ENCODE measurements at places on chromosomes 5 and 9. TPM values are rescaled to one million over a fixed set of nuclear protein-coding genes. Genes with fewer than 3 reads are reported as not detected.

SLC27A6 gene
- total RNA-seq, result 28.2 TPM

GRCh38 chr5:171291371-171291770, 17.7 kb upstream of the TLX3 start:
- no peak for DNase-seq

GRCh38 chr5:83076742-83077661, at the start of the genes TMEM167A and XRCC4:
TMEM167A (minus strand) TSS chr5:83077394; CDS start chr5:83077323, 71 bp downstream.
XRCC4 (plus strand) TSS chr5:83077547; CDS start chr5:83104920, 27,373 bp downstream.
- DNase-seq, result peak; percentile 100

ENDOG gene
- total RNA-seq, result 7.2 TPM

- no peak for DNase-seq
Observed at GRCh38 chr5:179123491-179124272, 63.5 kb downstream of the ZNF354C start.

DNA sequence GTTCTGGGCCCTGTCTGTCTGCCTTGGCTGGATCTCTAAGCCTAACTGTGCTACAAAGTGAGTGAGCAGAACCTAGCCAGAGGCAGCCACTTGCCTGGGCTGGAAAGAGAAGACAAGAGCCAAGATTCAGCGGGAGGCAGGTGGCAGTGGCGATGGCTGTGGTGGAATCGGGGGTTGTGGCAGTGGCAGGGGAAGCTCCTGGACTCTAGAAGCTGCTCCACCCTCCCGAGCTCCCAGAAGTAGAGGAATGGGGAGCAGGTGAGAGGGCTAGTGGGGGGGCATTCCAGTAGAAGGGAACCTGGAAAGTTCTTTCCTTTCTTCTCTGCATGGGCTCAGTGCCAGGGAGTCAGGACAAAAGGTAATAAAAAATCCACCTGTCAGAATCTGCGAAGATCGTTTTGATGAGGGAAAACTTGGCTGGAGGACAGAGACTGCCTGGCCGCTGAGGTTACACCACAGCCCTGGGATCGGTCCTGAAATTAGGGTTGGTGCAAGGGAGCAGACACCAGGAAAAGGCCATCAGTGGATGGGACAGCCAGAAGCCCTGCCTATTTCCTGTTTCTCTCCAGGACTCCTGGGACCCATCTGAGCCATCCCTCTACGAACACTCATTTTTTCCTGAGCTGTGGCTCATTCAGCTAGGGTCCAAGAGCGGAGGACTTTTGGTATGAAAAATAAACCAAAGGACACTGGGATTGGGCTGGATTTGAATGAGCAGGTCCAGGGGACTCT, 1.6 kb downstream of the CRAT start:
- DNase-seq, result no peak

ANKRD34B gene
- 4.1 TPM for total RNA-seq

PLPP7 gene
- total RNA-seq, result 9.6 TPM

GRCh38 chr5:150774145-150774544, 4.4 kb upstream of the SMIM3 start:
- no peak for DNase-seq

- no peak for DNase-seq
Observed at GRCh38 chr5:177290816-177291596, 12.5 kb downstream of the RAB24 start.

- DNase-seq, result peak; percentile 92
Observed at GRCh38 chr5:72366324-72366976, 46.3 kb downstream of the PTCD2 start.

- no peak for DNase-seq
Observed at GRCh38 chr5:115736690-115737005, 79.8 kb downstream of the CDO1 start.

SLCO4C1 gene
- total RNA-seq, result 0.96 TPM

- no peak for DNase-seq
Observed at GRCh38 chr5:54176066-54176830, 134.1 kb downstream of the ARL15 start.

DNA sequence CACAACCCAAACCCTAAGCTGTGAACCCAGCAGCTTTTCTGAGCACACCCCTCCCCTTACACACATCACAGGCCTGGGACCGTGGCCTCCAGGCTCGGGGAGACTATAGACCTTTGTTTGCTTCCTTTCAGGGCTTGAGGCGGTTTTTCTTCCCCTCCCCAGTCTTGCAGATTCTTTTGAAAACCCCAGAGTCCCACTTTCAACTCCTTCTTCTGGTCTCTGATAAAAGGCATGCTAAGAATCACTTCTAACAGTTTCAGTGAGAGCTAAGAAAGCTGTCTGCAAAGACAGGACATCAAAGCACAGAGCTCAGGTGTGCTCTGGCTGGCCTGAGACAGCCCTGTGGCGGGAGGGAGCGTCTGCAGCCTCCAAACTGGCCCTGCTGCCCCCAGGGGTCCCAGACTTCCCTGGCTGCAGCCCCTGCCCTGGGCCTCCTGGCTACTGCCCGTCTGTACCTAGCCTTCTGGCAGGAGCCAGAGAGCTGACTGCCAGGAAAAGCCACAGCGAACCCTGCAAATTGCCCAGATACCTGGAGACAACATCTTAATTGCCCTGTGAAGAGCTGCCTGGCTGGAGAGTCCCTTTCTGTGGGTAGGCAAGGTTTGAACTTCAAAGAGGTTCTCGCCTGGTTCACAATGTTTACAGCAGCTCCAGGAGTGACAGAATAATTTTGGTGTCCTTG, 138.9 kb downstream of the GADD45G start:
- DNase-seq, result no peak

GRCh38 chr5:67305913-67306710, 109.5 kb upstream of the CD180 start:
- no peak for DNase-seq

- no peak for DNase-seq
Observed at GRCh38 chr9:116928884-116929283, 241.8 kb downstream of the TRIM32 start.

GPR151 gene
- total RNA-seq, result 1.2 TPM

NRG2 gene
- not detected for total RNA-seq

DNA sequence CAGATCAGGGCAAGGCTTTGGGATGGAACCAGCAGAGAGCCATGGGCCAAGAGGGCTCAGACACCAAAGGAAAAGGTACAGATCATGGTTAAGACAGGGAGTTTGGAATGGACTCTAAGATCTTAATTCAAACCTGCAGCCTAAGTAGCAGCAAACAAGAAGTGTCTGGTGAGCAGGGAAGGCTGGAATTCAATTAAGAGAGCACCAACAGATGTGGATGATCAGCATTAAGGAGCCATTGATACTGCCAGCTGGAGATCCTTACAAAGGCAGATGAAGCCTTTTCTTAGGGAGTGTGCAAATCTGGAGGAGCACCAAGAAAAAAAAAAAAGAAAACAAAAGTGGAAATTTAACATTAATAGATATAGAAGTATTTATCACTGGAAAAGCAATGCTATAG, 516.8 kb downstream of the RASEF start:
- no peak for DNase-seq

Measured in umbilical cord (tissue), 2 donors.